Temporal lobe (tissue), 4 donors: ENCODE measurements at places on chromosomes 16 and 17. TPM values are rescaled to one million over a fixed set of nuclear protein-coding genes. Genes with fewer than 3 reads are reported as not detected.

Gene GPRC5B
- total RNA-seq = 37.9 TPM

Gene PAM16
- total RNA-seq = 16.7 TPM

Gene CACNG4
- 44.0 TPM for total RNA-seq

Gene CCL4
- 0.74 TPM for total RNA-seq

Gene MPV17L
- total RNA-seq = 8.1 TPM

Gene HOXB7
- not detected for total RNA-seq

Gene TPSD1
- total RNA-seq = not detected

Gene KRTAP4-9
- total RNA-seq = not detected

Gene SRCIN1
- total RNA-seq = 29.0 TPM

Gene GP1BA
- not detected for total RNA-seq

Gene CAPNS2
- total RNA-seq = 0.25 TPM
